ENCODE measurements at places on chromosomes 11 and 22.

DNA sequence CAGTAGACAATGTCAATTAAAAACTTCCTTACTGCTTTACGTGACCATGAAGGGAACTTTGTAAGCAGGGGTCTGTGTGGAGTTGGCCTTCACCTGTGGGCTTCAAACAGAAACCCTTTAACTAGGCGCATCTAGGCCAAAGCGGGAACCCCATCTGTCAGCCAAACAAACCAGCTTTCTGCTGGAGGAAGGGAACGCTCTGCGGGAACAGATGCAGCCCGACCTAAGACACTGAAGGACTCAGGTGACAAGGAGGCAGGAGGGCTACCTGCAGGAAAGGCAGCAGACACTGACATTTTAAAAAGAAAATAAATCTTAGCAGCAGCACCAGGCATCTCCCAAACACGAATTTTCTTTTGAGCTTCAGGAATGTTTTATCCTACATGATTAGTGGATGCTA, 78.4 kb downstream of the CADM1 start:
- no peak for DNase-seq
- no peaks in the 10 kb centered on the region for H3K36me3 ChIP-seq

DNA sequence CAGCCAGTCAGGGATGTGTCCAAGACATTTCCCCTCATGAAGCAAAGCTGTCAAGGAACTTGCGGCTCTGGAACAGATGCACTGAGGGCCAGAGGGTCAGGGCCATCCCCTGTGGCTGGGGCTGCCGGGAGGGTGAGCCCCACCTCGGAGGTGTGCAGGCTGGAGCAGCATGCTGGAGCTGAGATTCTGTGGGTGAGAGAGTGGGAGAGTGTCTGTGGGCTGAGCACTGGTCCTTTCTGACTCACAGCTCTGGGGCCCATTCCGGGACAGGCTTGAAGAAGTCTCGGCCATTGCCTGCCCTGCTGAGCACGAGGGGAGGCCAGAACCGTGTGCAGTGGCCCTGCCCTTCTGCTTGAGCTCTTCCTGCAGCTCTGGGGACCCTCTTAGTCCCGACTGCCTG, 2.1 kb downstream of the OMP start:
- H3K27me3 ChIP-seq, result no peaks in the 10 kb centered on the region
- H3K36me3 ChIP-seq, result no peaks in the 10 kb centered on the region
- no peak overlapping the region for H3K4me3 ChIP-seq
- DNase-seq, result no peak

GRCh38 chr11:108009497-108010370, 1.0 kb downstream of the CUL5 start:
- H3K27me3 ChIP-seq, result no peaks in the 10 kb centered on the region
- no peak for DNase-seq
- no peaks in the 10 kb centered on the region for H3K36me3 ChIP-seq
- peaks cover 46% of the 10 kb centered on the region for H3K4me1 ChIP-seq

- DNase-seq, result no peak
- H3K27ac ChIP-seq, result no peak overlapping the region
- H3K4me3 ChIP-seq, result no peak overlapping the region
- no peaks in the 10 kb centered on the region for H3K36me3 ChIP-seq
- H3K27me3 ChIP-seq, result no peaks in the 10 kb centered on the region
Measured at GRCh38 chr11:86644291-86644690, 28.1 kb downstream of the ME3 start.

DNA sequence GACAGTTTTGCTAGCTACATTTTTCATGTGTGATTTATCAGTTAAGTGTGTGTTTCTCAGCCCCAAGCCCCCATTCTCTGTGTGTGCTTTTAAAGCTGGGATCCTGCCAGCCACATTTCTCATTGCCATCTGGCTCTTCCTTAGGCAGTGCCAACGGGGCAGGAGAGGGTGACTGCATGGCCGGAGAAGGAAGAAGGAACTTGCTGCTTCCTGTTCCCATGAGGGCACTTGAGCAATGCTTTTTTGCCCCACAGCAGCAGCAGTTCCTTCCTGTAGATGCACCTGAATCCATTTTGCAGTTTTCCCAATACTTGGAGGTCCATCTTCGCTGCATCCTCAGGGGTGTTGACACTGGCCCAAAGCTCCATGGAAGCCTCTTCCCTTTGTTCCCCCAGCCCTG, 37.5 kb downstream of the TNRC6B start:
- no peak overlapping the region for H3K4me3 ChIP-seq
- H3K4me1 ChIP-seq, result peaks cover 59% of the 10 kb centered on the region
- DNase-seq, result peak; percentile 71
- H3K27me3 ChIP-seq, result no peaks in the 10 kb centered on the region

DNA sequence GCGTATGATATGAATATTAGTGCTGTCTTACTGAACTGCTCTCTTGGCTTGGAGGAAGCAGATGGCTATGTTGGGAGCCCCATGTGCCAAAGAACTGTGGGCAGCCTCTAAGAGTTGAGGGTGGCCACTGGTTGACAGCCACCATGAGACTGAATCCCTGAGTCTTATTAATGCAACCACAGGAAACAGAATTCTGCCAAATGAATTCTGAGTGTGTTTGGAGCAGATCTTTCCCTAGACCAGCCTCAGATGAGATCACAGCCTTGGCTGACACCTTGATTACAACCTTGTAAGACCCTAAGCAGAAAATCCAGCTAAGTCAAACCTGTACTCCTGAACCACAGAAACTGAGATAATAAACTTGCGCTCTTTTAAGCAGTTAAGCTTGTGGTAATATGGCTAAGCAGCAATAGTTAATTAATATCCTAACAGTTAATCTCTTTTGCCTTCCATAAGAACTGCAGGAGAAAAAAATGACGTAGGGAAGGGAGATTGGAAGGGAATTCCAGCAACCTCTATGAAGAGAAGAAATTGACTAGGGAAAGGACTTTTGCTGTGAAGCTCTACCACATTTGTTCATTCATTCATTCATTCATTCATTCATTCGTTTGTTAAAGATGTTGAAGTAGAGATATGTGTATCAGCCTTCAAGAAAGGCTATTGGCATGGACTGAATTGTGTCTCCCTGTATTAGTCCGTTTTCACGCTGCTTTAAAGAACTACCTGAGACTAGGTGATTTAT, 26.8 kb downstream of the ADM start:
- no peaks in the 10 kb centered on the region for H3K36me3 ChIP-seq
- peaks cover 25% of the 10 kb centered on the region for H3K4me1 ChIP-seq
- H3K27ac ChIP-seq, result no peak overlapping the region

DNA sequence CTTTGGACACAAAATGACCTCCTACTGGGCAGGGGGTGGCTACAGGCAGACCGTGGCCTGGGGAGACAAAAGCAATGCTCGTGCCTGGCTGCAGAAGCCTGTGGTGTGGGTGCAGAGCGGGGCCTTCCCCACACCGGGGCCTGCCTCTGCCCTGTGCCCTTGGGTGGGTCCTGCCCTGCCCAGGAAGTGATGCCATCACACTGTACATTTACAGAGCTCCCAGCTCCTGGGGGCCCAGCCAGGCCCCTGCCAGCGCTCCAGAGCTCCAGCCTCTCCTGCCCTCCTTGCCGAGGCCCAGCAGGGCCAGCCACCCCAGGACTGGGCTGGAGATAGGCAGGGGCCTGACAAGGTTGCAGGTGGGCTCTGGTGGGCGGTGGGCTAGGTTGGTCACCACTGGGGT, 40.1 kb downstream of the MUC5B start:
- no peaks in the 10 kb centered on the region for H3K27me3 ChIP-seq
- H3K4me1 ChIP-seq, result peaks cover 12% of the 10 kb centered on the region
- H3K27ac ChIP-seq, result peak overlapping the region; percentile 89
- no peaks in the 10 kb centered on the region for H3K36me3 ChIP-seq
- no peak for DNase-seq

DNA sequence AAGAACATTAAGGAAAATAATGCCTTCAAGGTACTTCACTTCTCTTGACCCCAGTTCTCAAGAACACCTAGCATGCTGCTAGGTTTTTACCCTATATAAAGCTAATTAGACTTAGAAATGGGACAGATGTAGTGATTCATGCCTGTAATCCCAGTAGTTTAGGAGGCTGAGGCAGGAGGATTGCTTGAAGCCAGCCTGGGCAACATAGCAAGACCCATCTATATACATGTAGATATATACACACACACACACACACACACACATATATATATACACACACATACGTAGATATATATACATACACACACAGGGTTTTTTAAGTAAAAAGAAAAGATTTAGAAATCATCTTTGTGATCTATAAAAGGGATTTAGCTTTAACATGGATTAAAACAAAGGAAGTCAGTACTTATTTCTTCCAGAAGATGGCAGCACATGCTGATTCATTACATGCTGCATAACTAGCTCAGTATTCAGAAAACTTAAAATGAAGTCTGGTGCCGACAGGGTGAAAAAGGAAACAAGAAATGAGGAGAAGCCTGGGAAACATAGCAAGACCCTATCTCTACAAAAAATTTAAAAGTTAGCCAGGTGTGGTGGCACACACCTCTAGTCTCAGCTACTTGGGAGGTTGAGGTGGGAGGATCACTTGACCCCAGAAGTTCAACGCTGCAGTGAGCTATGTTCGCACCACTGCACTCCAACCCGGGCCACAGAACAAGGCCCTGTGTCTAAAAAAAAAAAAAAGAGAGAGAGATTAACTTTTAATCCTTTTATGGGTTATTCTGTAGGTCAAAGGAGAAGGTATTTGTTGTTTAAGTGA, 28.5 kb upstream of the RBX1 start:
- no peak for DNase-seq
- H3K27me3 ChIP-seq, result no peaks in the 10 kb centered on the region
- no peaks in the 10 kb centered on the region for H3K4me1 ChIP-seq

DNA sequence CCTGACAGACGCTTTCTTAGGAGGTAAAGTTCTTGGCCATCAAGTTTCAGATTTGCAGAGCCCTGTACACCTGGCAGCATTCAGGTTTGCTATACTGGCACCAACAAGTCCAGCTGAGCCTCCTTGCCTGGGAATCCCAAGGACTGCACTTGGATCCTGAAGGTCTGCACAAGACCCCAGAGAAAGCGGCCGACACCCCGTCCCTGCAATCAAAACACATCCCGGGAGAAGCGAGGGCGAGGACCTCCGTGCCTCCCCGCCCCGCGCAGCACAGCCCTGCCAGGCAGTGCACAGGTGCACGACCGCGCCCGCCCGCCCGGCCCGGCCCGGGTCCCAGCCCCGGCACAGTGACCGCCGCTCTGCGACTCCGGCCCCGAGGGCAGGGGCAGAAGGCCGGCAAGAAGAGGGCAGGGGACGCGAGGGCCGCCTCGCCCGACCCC, 559 bp downstream of the MRTFA start:
- no peaks in the 10 kb centered on the region for H3K36me3 ChIP-seq
- no peak for DNase-seq
- peak overlapping the region; percentile 86 for H3K27ac ChIP-seq
